AG08395 (cell line): ENCODE measurements at places on chromosomes 12 and 14.

GRCh38 chr12:114902665-114903064 is 218.7 kb upstream of the TBX3 start:
- no peak for DNase-seq

DNA sequence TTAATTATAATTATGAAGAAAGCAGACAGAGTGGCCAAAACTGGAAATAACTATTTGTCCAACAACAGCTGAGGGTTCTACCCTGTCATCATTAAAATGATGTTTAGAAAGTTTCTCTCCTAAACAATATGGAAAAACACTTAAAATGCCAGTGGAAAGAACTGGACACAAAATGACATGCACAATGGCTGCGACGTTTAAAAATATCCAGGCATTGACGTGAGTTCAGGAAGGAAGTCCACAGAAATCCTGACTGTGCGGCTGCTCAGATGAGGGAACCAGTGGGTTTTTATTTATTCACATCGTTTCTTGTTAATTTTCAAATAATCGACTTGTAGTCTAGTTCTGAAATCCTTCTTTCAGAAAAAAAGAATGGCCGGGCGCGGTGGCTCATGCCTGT is 58.3 kb downstream of the CCNK start:
- DNase-seq, result no peak

GRCh38 chr14:59905188-59905587 is 14.8 kb upstream of the LRRC9 start:
- no peak for DNase-seq

- no peak for DNase-seq
These were observed 149.5 kb upstream of the DIO3 start for GRCh38 chr14:101411779-101412178.

- DNase-seq, result no peak
These were observed 257.8 kb upstream of the BTG1 start for GRCh38 chr12:92403210-92404175.

DNA sequence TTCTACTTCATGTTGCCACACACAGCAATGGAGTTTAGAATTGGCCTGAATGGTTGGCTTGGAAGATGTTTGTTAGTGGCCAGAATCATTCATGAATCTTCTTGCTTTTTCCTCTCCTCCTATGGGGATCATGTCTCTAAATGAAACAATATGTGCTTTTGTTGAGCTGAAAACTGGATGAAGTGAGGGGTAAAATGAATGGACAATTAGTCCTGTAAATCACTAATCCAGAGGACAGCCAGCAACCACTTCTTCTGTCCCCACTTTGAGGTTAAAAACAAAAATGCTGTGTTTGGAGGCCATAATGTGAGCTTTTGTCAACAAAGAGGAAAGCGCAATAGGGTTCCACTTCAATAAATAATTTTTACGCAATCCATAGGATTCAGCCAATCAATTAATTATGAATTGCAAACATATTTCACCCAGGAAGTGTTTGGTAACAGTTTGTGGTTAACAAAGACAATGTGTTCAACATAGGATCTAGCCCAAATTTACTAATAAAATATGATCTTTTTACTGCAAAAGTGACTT is 30.3 kb upstream of the AMIGO2 start:
- no peak for DNase-seq

GRCh38 chr12:54948171-54948570 is 36.4 kb downstream of the TESPA1 start:
- DNase-seq, result no peak

DNA sequence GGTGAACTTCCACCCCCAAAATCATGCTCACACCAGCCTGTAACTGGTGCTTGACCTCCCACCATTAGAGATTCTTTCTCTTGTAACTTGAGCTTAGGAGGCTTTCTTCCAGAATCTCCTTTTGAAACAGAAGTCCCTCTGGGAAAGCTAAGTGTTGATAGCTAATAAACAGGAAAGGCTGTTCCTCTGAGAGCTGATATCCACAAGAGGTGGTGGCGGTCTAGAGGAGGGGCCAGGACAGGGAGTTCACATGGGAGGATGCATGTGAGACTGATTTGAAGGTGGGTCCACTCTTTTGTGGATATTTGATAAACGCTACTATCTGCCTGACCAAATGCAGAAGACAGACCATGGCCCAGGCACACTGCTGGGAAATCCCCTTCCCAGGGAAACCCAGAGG is 10.2 kb upstream of the PRMT8 start:
- no peak for DNase-seq

- no peak for DNase-seq
These were observed 139.0 kb downstream of the SMOC1 start for GRCh38 chr14:70018230-70018629.

DNA sequence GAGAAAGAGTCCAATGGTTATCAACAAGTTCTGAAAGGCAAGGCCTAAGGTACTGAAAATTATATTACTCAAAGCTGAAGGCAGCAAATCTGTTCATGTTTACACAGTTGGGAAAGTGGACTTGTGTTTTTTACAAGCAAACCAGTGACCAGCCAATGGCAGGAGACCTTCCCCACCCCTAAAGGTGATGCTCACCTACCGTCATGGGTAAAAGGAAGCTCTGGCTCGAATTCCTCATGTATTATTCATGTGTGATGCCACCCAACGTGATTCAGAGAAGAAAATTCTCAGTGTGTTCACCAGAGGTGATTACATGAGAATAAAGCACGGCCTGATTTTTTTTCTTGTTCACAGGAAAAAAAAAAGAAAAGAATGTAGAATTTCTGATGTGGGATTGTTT is 1161.2 kb upstream of the SEL1L start:
- no peak for DNase-seq

DNA sequence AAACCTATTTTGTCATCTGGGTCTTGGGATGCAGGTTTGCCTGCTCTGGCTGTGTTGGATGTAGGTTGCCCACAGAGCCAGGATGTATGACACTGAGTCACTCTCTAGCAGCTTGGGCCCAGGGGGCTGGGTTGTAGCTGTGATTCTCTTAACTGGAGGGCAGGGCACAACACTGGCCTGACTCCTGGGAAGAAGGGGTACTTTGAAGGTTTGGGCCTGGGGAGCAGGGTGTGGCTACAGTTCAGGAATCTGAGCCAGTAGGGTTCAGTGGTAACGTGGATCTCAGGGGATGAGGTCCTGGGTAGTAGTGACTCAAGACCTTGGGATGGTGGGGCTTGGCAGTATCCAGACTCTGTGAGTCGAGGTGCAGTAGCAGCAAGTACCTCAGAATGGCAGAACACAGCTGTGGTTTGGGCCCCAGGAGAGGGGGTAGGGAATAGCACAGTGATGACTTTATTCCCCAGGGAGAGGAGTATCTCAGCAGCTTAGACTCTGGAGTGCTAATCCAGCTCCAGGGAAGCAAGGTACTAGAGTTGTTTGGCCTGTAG is 25.7 kb downstream of the TBC1D15 start:
- peak; percentile 95 for DNase-seq

GRCh38 chr14:102696332-102696731 is 80.9 kb upstream of the TRAF3 start:
- no peak for DNase-seq

- DNase-seq, result no peak
These were observed 536.3 kb downstream of the TMEM121 start for GRCh38 chr14:106062502-106063272.
